ENCODE measurements at places on chromosomes 7 and 10.

DNA sequence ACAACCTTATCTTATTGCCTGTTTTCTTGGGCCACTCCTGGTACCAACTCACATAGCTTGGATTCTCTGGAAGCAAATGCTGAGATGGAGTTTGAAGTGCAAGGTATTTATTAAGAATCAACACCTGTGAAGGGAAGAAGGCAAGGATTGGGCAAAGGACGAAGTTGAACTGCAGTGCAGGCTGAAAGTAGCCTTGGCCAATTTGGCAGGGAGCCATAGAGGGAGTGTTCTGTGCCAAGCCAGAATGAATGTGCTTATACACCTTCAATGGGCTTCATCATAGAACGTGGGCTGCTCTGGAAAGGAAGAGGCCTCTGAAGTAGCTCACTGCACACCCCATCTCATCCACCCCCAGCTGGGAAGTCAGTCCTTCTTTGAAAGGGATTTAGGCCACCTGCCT is 79.8 kb upstream of the IFRD1 start:
- DNase-seq, result no peak

DNA sequence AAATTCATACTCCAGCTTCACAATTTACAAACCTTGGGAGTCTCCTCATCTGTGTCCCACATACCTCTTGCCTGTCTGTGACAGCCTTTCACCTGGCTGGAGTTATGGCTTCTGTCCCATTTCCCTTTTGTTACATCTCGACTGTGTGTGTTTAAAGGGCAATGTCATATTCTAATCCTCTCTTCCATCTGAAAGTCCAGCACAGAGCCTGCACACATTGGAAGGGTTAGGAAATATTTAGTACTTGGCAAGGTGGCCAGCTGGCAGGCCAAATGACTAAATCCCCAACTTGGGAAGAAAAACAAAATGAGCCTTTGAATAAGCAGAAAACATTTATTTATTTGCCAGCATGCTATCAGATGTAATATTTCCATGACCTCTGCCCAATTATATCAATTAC is 120.1 kb upstream of the STK17A start:
- DNase-seq, result no peak

- no peak for DNase-seq
These were observed 362.7 kb upstream of the SHH start for GRCh38 chr7:156175003-156175402.

GRCh38 chr7:143047326-143047725 is 4.8 kb upstream of the OR6V1 start:
- DNase-seq, result no peak

DNA sequence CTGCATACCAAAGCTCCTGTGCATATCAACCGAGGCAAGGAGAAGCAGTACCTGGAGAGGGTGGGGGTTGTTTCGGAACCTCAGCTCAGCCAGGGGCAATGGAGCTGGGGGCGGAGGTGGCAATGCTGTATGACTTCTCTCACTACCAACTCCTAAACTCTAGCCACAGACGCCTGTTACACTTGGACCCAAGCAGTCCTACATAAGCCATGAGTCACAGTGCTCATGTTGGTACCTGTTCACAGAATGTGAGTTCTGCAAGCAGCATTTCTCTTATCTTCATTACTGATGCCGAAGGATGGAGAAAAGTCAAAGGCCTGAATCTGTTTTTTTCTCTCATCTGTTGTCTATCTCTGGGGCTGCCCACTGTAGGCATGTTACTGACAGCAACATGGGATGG is 3.2 kb upstream of the RAB18 start:
- DNase-seq, result no peak

- DNase-seq, result no peak
These were observed 53.8 kb downstream of the KCTD7 start for GRCh38 chr7:66682350-66683093.

GRCh38 chr7:77427996-77428603 is 12.0 kb upstream of the GSAP start:
- DNase-seq, result no peak

DNA sequence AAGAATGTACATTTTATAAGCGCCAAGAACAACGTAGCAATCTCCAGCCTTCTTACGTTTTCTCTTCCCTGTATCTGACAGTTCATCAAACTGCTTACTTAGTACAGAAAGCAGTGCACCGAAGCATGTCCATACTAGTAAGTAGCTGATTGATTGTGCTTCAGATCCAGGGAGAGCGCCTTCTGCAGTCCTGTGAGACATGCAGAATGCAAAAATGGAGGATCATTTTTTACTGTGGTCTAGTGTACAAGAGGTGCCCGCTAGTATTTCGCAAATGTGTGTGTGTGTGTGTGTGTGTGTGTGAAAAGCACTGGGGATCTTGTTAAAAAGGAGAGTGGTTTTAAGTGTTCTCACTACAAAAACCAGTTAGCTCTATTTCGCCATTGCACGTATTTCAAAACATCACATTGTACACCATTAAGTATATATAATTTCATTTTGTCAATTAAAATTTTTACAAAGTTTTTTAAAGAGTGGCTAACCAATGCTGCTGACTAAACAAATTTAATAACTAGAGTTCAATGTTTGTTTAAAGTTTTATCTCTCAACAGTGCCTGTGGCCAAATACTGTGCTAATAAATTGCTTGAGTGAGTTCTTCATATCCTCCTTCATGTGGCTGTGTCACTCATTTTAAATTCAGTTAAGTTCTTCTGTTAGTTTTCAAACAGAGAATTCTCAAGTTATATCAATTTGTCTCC is 99.6 kb downstream of the ZMYND11 start:
- DNase-seq, result no peak

GRCh38 chr7:92639213-92639896 is 49.2 kb upstream of the FAM133B start:
- DNase-seq, result no peak

- DNase-seq, result no peak
These were observed 39.4 kb upstream of the SLC29A3 start for GRCh38 chr10:71279590-71280170.
